Upper lobe of right lung (tissue), 1 donor: ENCODE measurements at places on chromosomes 1 and 21. TPM values are rescaled to one million over a fixed set of nuclear protein-coding genes. Genes with fewer than 3 reads are reported as not detected.

DNA sequence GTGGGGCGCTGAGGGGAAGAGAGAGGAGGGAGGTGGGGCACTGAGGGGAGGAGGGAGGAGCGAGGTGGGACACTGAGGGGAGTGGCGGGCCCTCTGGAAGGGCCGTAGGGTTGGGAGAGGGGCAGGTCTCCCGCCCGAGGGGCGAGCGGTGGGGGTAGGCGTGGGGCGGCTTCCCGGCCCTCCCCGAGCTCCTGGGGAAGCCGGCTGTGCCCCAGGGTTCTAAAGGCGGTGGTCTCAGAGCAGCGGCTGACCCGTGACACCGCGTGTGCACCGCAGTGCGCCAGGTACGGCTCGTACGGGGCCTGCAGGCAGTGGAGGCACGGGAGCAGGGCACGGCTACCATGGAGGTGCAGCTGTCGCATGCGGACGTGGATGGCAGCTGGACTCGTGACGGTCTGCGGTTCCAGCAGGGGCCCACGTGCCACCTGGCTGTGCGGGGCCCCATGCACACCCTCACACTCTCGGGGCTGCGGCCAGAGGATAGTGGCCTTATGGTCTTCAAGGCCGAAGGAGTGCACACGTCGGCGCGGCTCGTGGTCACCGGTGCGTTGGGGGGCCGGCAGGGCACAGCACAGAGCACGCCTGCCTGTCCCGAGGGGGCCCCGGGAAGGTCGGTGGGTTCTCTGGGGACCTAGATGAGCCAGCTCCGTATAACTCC lies 68.5 kb downstream of the OBSCN start:
- peak overlapping the region; percentile 19 for H3K27ac ChIP-seq
- DNase-seq, result no peak
- H3K4me1 ChIP-seq, result peaks cover 4% of the 10 kb centered on the region

GRCh38 chr1:89941110-89941766 lies 53.7 kb upstream of the ZNF326 start:
- H3K27ac ChIP-seq, result no peak overlapping the region
- DNase-seq, result no peak
- no peak overlapping the region for H3K4me3 ChIP-seq

The SAMSN1 gene
- 18.2 TPM for total RNA-seq

The INAVA gene
- 9.0 TPM for total RNA-seq

DNA sequence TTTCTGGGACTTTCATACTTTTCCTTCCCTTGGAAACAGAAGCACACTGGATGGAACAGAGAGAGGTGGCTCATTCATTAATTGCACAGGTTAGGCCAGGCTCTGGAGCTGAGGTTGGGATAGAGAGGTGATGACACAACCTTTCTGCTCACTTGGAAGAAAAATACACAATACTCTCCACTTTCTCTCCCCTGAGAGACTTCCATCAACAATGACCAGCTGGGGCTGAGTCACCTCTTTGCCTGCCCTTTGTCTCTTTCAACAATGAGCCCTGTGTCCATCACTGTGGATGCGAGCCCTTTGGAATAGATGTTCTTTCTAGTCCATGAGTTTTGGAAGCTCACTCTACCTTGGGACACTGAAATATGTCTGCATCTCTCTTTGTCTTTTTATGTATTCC lies 43.1 kb downstream of the ATP2B4 start:
- H3K4me3 ChIP-seq, result no peak overlapping the region
- no peaks in the 10 kb centered on the region for H3K27me3 ChIP-seq
- no peak overlapping the region for H3K27ac ChIP-seq
- no peak for DNase-seq

DNA sequence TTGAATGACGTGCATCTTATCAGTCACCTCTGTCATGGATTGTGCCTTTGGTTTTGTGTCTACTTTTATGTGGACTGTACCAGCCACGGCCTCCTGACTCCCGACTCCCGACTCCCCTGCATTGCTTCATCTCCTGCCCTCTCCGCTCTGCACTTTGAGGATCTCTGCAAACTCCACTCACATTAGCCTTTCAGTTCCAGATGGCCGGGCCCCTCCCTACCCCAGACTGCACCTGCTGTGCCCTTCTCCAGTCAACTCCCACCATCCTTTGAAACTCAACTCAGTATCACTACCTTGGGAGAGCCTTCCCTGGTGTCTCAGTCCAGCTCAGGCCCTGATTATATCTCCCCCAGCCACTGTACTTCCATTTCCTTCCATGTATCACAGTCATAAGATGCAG lies 71.4 kb downstream of the MDM4 start:
- no peak overlapping the region for H3K4me3 ChIP-seq
- DNase-seq, result peak; percentile 5
- H3K27me3 ChIP-seq, result no peaks in the 10 kb centered on the region
- no peak overlapping the region for H3K27ac ChIP-seq

The LHX8 gene
- total RNA-seq, result not detected

DNA sequence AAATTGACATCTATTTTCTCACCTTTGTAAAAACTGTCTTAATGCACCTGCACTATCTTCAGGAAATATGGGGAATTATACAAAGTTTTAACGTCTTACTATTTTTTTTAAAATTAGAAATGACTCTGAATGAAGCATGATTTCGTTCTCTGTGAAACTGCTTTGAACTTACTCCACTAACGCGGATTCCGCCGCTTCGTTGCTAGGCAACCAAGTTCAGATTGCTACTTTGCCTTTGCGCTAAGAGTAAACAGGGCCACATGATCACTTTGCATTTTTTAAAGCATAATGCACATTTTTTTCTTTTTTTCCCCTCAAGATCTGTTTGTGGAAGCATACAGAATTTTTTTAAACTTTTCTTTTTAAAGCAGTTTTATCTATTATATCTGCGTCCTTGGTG lies 690.5 kb downstream of the BRINP3 start:
- no peak for DNase-seq
- H3K4me3 ChIP-seq, result no peak overlapping the region
- no peaks in the 10 kb centered on the region for H3K36me3 ChIP-seq
- H3K27me3 ChIP-seq, result no peaks in the 10 kb centered on the region
- no peaks in the 10 kb centered on the region for H3K4me1 ChIP-seq

- DNase-seq, result no peak
- no peaks in the 10 kb centered on the region for H3K4me1 ChIP-seq
- H3K27ac ChIP-seq, result no peak overlapping the region
- no peaks in the 10 kb centered on the region for H3K27me3 ChIP-seq
- no peak overlapping the region for H3K4me3 ChIP-seq
Measured at GRCh38 chr1:110816945-110817344, 56.0 kb upstream of the CD53 start.

The GALNT2 gene
- total RNA-seq, result 55.1 TPM

DNA sequence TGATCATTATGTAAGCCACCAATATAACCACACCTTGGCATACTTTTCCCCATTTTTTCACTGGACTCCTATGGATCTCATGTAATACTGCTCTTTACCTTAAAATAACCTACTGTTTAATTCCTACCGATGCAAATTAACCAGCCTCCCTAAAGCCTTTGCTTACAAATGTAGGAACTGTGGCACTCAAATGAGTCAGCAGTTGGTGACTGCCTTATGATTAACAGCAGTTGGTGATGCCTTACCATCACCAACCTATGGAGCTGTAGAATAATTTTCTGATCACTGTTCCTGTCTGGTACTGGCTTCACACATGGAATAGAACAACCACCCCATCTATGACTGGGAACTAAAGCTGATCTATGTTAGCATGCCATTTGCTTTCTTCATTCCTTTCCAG lies 7.8 kb upstream of the NUDT17 start:
- no peak overlapping the region for H3K4me3 ChIP-seq
- H3K27me3 ChIP-seq, result no peaks in the 10 kb centered on the region
- H3K4me1 ChIP-seq, result no peaks in the 10 kb centered on the region
- DNase-seq, result no peak

DNA sequence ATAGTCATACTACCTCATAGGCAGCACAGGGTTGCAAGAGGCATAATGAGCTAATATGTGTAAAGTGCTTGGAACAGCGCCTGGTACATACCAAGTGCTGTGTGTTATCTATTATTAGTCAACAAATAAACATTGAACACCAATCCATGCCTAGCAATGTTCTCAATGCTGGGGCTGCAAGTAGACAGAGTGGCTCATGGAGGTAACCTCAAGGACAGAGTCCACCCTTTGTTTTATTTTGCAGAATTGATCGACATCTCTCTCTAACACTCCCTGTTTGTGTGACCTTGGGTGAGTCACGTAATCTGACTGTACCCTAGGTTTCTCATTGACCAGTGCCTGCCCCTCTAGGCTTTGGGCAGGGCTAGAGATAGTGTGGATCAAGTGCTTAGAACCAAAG lies 164.0 kb upstream of the KLHDC7A start:
- H3K4me3 ChIP-seq, result no peak overlapping the region
- H3K36me3 ChIP-seq, result no peaks in the 10 kb centered on the region
- no peaks in the 10 kb centered on the region for H3K27me3 ChIP-seq
- no peak overlapping the region for H3K27ac ChIP-seq
- no peaks in the 10 kb centered on the region for H3K4me1 ChIP-seq

- peaks cover 4% of the 10 kb centered on the region for H3K4me1 ChIP-seq
- no peak overlapping the region for H3K27ac ChIP-seq
Measured at GRCh38 chr21:27371115-27371974, 404.5 kb upstream of the ADAMTS5 start.

The NHLH1 gene
- total RNA-seq, result not detected

- no peak overlapping the region for H3K27ac ChIP-seq
- H3K27me3 ChIP-seq, result no peaks in the 10 kb centered on the region
- H3K4me1 ChIP-seq, result peaks cover 10% of the 10 kb centered on the region
- H3K36me3 ChIP-seq, result peaks cover 74% of the 10 kb centered on the region
Measured at GRCh38 chr1:55069280-55069679, 29.9 kb downstream of the PCSK9 start.

The NTNG1 gene
- total RNA-seq, result 12.6 TPM

The LRRC39 gene
- total RNA-seq, result 0.58 TPM

GRCh38 chr1:99607590-99607989 lies 38.3 kb upstream of the PALMD start:
- no peak overlapping the region for H3K27ac ChIP-seq
- no peak overlapping the region for H3K4me3 ChIP-seq
- H3K27me3 ChIP-seq, result no peaks in the 10 kb centered on the region
- peaks cover 5% of the 10 kb centered on the region for H3K4me1 ChIP-seq

The RHCE gene
- total RNA-seq, result 0.58 TPM

DNA sequence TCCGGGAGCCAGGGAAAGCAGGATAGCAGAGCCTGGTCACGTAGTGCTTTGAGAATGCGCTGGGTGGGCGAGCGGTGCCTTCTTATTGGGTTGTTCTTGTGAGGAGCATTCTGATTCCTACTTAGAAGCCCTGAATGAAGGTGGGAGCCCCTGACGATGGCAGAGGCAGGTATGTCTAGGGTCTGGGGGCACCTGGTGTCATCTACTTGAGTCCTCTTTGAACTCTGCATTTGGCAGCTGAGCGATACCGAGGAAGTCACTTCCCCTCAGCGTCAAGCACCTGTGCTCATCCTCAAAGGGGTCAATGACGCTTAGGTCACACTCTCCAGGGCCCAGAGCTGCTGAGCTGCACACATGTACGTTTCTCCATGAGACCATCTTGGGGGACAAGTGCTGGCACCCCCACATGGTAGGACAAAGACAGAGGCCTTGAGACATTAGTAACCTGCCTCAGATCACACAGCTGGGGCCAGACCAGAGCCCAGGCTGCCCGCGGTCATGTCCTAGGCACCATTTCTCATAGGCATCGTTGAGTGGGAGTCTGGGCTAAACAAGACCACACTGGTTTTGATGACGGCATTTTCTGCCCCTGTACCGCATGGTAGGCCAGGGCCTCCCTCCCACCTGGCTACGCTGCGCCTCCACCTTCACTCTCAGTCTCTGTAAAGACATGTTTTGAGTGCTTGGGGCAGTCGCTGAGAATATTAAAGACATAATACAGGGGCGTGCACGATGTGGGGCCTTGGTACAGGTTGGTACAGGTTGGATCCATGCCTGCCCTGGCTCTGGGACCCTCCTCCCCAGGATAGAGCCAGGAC lies 69.1 kb upstream of the ABCG1 start:
- H3K36me3 ChIP-seq, result no peaks in the 10 kb centered on the region
- H3K4me3 ChIP-seq, result no peak overlapping the region
- H3K4me1 ChIP-seq, result peaks cover 22% of the 10 kb centered on the region

DNA sequence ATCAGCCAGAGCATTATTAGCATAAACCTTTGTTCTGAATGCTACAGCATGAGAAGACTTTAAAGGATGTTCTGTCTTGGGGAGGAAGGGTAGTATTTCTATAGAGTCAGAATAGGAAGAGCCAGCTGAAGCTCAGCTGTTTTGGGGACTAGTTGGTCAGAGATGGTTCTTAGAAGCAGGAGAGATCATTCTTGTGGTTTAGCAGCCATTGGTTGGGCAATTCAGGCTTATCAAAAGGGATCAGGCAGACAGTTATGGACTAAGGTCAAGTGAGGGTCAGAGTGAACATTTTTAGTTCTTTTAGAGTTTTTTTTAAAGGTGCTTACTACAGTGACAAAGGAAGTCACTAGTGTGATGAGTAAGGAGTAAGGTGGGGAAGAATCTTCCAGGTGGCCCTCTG lies 245.5 kb downstream of the RPS6KC1 start:
- DNase-seq, result no peak
- H3K4me3 ChIP-seq, result no peak overlapping the region

The GNG12 gene
- total RNA-seq, result 59.8 TPM

DNA sequence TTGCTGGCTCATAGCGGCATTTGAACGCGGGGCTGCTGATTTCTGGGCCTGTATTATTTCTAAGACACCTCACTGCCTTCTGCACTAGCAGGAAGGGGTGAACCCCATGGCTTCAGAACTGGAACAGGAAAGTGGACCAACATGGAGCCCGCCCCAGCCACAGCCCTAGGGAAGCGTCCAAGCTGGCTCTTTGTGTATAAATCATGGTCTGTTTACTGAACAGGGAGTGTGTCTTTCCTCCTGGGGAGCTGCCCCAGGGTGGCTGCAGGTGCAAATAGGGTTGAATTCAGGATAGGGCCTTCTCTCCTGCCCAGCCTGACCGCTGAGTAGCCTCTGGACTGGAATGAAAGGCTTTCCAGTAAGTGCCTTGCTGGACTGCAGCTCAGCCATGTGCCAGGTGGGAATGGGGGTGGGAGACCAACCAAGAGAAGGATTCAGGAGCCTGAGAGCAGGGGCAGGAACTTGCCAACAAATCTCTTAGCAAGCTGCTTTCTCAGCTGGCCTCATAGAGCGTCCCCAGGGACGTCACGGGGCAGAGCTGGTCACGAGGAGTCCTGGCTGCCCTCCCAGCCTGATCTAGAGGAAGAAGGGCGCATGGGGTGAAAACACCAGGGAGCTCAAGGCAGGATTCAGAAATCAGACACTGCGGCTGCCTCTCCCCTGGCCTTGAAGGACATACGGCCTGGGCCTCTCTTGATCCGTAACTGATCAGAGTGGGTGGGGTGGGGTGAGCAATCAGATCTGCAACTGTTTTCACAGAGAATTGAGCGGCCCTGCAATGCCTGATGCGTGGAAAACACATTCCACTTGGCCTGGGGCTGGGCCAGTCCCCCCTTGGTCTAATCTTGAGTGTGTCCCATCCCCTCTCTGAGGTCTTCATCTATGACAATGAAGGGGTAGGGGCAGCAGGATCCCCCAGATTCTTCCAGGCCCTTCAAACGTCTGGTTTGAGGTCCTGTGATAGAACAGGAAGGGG lies 56.5 kb upstream of the SELENON start:
- peaks cover 23% of the 10 kb centered on the region for H3K4me1 ChIP-seq
- H3K27ac ChIP-seq, result peak overlapping the region; percentile 87

The SCYL3 gene
- total RNA-seq, result 12.0 TPM
